ENCODE measurements at places on chromosomes 1 and 21. TPM values are rescaled to one million over a fixed set of nuclear protein-coding genes. Genes with fewer than 3 reads are reported as not detected.

DNA sequence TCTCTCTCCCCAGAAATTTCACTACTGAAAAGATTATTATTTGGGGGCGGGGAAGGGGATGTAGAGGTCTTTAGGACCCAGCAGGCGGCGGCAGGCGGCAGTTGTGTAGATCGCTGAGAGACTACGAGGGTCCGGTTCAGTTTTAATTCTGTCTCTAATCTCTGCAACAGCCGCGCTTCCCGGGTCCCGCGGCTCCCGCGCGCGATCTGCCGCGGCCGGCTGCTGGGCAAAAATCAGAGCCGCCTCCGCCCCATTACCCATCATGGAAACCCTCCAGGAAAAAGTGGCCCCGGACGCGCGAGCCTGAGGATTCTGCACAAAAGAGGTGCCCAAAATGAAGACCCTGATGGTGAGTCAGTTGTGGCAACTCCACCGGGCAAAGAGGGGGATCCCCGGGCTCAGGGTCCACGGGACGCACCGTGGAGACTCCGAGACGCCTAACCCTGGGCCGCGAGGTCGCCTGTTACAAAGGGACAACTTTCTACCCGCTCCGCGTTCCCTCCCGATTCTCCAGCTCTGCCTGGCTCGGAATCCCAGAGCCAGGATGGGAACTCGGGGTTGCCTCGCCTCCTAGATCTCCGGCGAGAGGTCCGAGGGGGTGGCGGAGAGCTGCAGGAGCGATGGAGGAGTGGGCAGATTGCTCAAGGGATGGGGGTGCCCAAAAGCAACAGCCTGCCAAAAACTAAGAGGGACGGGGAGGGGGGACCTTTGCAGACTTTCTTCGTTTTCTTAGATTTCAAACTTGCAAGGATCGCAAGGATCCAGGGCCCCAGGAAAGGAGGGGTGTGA lies at the start of gene ST6GALNAC5:
ST6GALNAC5 (plus strand) TSS at position 139 of the 789 bp plus-strand sequence.
- DNase-seq, result no peak
- H3K4me1 ChIP-seq, result peaks cover 22% of the 10 kb centered on the region
- H3K4me3 ChIP-seq, result peak within 1 kb of the TSS; percentile 50

DNA sequence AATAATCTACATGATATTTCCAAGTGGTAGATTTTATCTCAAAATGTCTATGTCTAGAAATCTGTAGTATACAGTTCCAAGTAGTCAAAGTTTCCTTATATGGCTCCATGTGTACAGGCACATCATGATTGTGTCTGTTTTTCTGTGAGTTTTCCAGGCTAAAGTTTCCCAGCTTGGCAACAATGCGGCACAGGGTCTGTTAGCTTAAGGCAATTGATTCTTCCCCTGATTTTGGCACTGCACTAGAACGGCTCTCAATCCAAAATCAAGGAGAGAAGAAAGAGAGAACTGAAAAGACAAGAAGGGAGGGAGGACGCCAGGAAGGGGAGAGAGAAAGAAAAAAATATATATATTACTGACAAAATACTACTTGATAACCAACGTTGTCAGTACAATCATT lies 193.9 kb upstream of the SNX7 start:
- no peaks in the 10 kb centered on the region for H3K36me3 ChIP-seq
- H3K27me3 ChIP-seq, result no peaks in the 10 kb centered on the region
- no peak overlapping the region for H3K4me3 ChIP-seq
- no peak overlapping the region for H3K27ac ChIP-seq

DNA sequence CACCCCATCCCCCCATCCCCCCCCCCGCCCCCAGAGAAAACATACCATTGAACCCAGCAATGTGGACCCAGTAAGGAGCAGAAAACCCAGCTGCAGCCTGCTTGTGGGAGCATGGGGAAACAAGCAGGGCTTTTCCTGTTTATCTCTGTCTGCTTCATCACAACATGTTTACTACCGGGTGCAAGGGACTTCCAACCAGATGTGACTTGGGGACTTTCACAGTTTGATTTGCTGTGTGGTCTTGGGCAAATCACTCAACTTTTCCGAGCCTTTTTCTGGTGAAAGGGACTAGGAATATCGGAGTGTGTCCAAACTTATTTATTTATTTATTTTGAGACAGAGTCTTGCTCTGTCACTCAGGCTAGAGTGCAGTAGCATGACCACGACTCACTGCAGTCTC lies 3.2 kb downstream of the TMCC2 start:
- no peak for DNase-seq
- H3K27ac ChIP-seq, result no peak overlapping the region
- H3K36me3 ChIP-seq, result no peaks in the 10 kb centered on the region
- no peaks in the 10 kb centered on the region for H3K27me3 ChIP-seq
- H3K4me3 ChIP-seq, result no peak overlapping the region
- H3K4me1 ChIP-seq, result no peaks in the 10 kb centered on the region

DNA sequence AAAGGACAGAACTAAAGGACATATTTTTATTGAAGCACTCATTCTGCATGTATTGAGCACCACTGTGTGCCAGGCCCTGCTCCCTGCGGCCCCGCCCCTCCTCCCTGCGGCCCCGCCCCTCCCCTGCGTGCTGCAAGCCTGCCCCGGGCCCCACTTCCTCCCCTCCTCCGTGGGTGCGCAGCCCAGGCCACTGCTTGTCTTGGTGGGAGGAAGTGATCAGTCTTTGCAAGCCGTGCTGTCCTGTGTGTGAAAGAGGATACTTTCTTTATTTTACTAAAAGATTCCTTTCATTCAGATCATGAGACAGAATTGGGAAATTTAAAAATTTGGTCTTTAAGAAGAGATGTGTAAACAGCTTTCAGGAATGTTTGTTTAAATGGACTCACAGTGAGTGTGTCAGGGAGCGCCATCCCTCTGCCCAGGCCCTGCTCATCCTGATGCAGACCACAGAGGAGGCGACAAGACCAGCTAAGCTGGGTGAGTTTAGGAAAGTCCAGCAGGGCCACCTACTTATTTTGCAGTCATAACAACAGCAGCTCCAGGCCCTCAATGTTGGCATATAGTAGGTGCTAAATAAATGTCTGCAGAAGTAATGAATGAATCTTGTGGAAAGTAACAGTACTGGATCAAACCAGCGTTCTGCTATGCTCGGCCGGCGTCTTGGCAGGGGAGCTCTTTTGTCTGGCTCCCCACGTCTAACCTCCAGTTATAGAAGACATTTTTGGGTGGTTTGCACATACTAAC lies 88.3 kb upstream of the SELENON start:
- H3K4me1 ChIP-seq, result peaks cover 33% of the 10 kb centered on the region
- DNase-seq, result peak; percentile 72
- no peaks in the 10 kb centered on the region for H3K36me3 ChIP-seq
- no peak overlapping the region for H3K4me3 ChIP-seq
- H3K27me3 ChIP-seq, result no peaks in the 10 kb centered on the region
- no peak overlapping the region for H3K27ac ChIP-seq

DNA sequence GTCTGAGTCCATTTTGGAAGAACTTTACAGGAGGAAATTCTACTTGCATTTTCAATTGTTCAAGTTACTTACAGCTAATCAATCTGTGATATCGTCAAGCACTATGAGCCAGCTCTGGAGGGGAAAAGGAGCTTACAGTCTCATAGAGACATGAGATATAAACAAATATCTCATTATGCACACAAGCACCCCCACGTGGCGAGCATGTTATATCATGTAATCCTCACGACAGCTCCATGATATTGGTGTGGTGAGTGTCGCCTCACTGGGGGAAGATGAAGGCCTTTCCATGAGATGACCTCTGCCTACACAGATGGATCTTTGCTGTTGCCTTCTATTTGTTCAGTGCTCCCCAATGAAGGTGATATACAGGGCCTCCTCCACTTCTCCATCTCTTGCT lies 34.6 kb downstream of the TNR start:
- no peak overlapping the region for H3K27ac ChIP-seq
- no peak overlapping the region for H3K4me3 ChIP-seq
- no peaks in the 10 kb centered on the region for H3K36me3 ChIP-seq
- no peak for DNase-seq

- no peaks in the 10 kb centered on the region for H3K36me3 ChIP-seq
- H3K27me3 ChIP-seq, result no peaks in the 10 kb centered on the region
- H3K4me3 ChIP-seq, result no peak overlapping the region
- H3K27ac ChIP-seq, result no peak overlapping the region
- no peak for DNase-seq
- H3K4me1 ChIP-seq, result no peaks in the 10 kb centered on the region
Measured at GRCh38 chr1:29460041-29460610, 223.8 kb downstream of the PTPRU start.

DNA sequence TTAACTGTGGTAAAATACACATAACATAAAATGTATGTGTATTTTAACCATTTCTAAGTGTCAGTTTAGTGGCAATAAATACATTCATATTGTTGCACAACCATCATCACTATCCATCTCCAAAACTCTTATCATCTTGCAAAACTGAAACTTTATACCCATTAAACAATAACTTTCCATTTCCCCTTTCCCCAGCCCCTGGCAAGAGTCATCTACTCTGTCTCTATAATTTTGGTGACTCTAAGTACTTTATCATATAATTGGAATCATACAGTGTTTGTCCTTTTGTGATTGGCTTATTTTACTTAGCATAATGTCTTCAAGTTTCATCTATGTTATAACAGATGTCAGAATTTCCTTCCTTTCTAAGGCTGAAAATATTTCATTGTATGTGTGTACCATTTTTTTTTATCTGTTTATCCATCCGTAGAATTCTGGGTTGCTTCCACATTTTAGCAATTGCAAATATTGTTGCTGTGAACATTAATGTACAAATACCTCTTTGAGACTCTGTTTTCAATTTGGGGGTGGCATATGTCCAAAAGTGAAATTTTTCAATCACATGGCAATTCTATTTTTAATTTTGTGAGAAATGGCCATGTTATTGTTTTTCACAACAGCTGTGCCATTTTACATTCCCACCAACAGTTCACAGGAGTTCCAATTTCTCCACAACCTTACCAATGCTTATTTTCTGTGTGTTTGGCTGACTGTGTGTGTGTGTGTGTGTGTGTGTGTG lies 153.9 kb upstream of the GORAB start:
- H3K27me3 ChIP-seq, result no peaks in the 10 kb centered on the region
- H3K4me3 ChIP-seq, result no peak overlapping the region
- H3K27ac ChIP-seq, result no peak overlapping the region

GRCh38 chr1:174800216-174800851 lies 199.4 kb upstream of the CACYBP start:
- peak overlapping the region; percentile 56 for H3K4me3 ChIP-seq
- peaks cover 7% of the 10 kb centered on the region for H3K4me1 ChIP-seq
- H3K27me3 ChIP-seq, result no peaks in the 10 kb centered on the region
- H3K36me3 ChIP-seq, result no peaks in the 10 kb centered on the region
- no peak for DNase-seq

- H3K27ac ChIP-seq, result no peak overlapping the region
- no peak for DNase-seq
- no peaks in the 10 kb centered on the region for H3K4me1 ChIP-seq
- H3K36me3 ChIP-seq, result no peaks in the 10 kb centered on the region
Measured at GRCh38 chr1:172907834-172908326, 142.9 kb downstream of the TNFSF18 start.

Gene GPR25
- total RNA-seq, result not detected

GRCh38 chr1:172352435-172352834 lies 68.0 kb upstream of the C1orf105 start:
- no peak overlapping the region for H3K4me3 ChIP-seq
- peak overlapping the region; percentile 46 for H3K27ac ChIP-seq
- H3K36me3 ChIP-seq, result no peaks in the 10 kb centered on the region
- no peaks in the 10 kb centered on the region for H3K27me3 ChIP-seq
- H3K4me1 ChIP-seq, result peaks cover 24% of the 10 kb centered on the region
- no peak for DNase-seq

- H3K4me3 ChIP-seq, result no peak overlapping the region
- no peak for DNase-seq
- no peaks in the 10 kb centered on the region for H3K4me1 ChIP-seq
- no peak overlapping the region for H3K27ac ChIP-seq
- no peaks in the 10 kb centered on the region for H3K36me3 ChIP-seq
Measured at GRCh38 chr1:53592985-53593757, 134.0 kb downstream of the DMRTB1 start.

DNA sequence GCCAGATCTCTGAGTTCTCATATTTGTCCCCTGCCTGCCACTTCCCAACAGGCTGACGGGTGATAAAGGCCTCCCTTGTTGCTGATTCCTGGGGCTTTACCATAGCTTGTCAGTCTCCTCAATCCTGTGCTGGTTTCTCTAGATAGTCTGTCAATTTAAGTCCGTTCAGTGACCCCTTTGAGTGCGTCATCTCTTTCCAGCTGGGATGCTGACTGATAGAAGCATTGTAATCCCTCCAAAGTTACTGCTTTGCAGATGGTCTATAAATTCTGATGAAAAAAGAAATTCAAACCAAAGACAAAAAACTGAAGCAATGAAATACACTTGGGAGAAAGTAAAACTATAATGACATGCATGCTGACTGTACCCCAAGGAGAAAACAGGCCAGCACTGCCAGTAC lies 28.3 kb downstream of the RHOU start:
- no peaks in the 10 kb centered on the region for H3K4me1 ChIP-seq
- no peak for DNase-seq
- H3K36me3 ChIP-seq, result no peaks in the 10 kb centered on the region
- no peak overlapping the region for H3K27ac ChIP-seq

GRCh38 chr1:226664413-226665101 lies 74.5 kb downstream of the ITPKB start:
- no peak overlapping the region for H3K27ac ChIP-seq
- peaks cover 3% of the 10 kb centered on the region for H3K4me1 ChIP-seq
- H3K4me3 ChIP-seq, result no peak overlapping the region
- no peaks in the 10 kb centered on the region for H3K27me3 ChIP-seq
- peak; percentile 91 for DNase-seq
- H3K36me3 ChIP-seq, result no peaks in the 10 kb centered on the region

- no peak overlapping the region for H3K4me3 ChIP-seq
- no peaks in the 10 kb centered on the region for H3K27me3 ChIP-seq
- H3K4me1 ChIP-seq, result no peaks in the 10 kb centered on the region
- no peak for DNase-seq
- no peaks in the 10 kb centered on the region for H3K36me3 ChIP-seq
Measured at GRCh38 chr1:107807405-107807804, 157.6 kb downstream of the VAV3 start.

Gene MTMR11
- 16.1 TPM for total RNA-seq

Gene CELA3B
- total RNA-seq, result not detected

Data from sigmoid colon (tissue), 7 donors.